ENCODE measurements at places on chromosomes 5 and 9. TPM values are rescaled to one million over a fixed set of nuclear protein-coding genes. Genes with fewer than 3 reads are reported as not detected.

Gene TAS2R1
- total RNA-seq, result not detected

Gene POLR3G
- 2.4 TPM for total RNA-seq

Gene ZBTB26
- 6.7 TPM for total RNA-seq

Gene PLCXD3
- 0.10 TPM for total RNA-seq

Gene PDE6A
- not detected for total RNA-seq

Gene PRRX2
- 9.4 TPM for total RNA-seq

Gene GLRA1
- total RNA-seq, result not detected

Gene DPYSL3
- total RNA-seq, result 71.4 TPM

Gene PAEP
- not detected for total RNA-seq

Gene OCLN
- 22.6 TPM for total RNA-seq

Gene PROB1
- 1.7 TPM for total RNA-seq

Gene TMEM174
- not detected for total RNA-seq

Gene STK32A
- 5.0 TPM for total RNA-seq

Gene CCIN
- total RNA-seq, result 0.89 TPM

Gene MBLAC2
- 6.7 TPM for total RNA-seq

Gene MYO10
- 40.1 TPM for total RNA-seq

Gene CEL
- 0.79 TPM for total RNA-seq

Gene AGXT2
- not detected for total RNA-seq

Gene CDHR2
- not detected for total RNA-seq

Measured in skin of body (tissue), 3 donors.